ENCODE measurements at places on chromosomes 3 and 15.

DNA sequence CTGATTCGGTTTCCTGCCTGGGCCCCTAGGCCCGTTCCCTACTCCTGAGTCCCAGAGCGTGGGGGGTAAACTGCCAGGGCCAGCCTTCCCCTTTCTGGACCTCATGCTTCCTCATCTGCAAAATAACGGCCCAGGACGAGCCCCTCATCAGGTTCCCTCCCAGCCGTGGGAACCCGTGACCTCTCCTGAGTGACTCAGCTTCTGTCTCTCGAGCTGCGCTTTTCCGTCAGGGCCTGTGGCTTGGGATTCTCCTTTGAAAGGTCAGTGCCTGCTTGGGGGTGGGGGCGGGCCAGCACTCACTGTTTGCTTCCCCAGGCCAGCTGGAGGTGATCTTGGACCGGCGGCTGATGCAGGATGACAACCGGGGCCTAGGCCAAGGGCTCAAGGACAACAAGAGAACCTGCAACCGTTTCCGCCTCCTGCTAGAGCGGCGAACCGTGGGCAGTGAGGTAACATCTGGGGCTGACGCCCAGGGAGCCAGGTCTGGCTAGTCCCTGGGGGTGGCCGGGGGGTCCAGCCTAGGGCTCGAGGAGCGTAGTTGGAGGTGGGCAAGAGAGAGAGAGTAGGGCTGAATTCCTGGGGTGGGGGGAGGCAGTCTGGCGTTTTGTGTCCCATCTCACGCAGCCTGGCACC, 12.8 kb downstream of the MAN2A2 start:
- H3K4me3 ChIP-seq, result no peak overlapping the region
- no peaks in the 10 kb centered on the region for H3K4me1 ChIP-seq
- H3K36me3 ChIP-seq, result peaks cover 3% of the 10 kb centered on the region
- H3K27ac ChIP-seq, result no peak overlapping the region

DNA sequence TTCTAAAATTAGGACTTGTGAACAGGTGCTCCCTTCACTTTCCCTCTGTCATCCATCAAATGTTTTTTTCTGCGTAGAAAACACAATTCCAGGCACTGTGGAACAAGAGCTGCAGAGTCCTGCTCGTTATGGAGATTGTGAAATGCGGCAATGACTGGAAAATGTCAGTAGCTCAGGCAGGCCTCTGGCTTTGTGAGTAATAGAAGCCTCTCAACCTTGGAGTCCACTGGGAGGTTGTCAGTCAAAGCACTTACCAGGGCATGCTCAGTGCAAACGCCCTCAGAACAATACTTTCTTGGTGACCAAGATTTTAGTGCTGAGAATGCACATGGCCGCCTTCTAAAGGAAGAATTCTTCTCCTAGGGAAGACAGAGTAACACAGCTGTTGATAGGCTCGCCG, 26.7 kb upstream of the MED12L start:
- no peaks in the 10 kb centered on the region for H3K36me3 ChIP-seq
- H3K4me1 ChIP-seq, result no peaks in the 10 kb centered on the region
- no peak for DNase-seq

DNA sequence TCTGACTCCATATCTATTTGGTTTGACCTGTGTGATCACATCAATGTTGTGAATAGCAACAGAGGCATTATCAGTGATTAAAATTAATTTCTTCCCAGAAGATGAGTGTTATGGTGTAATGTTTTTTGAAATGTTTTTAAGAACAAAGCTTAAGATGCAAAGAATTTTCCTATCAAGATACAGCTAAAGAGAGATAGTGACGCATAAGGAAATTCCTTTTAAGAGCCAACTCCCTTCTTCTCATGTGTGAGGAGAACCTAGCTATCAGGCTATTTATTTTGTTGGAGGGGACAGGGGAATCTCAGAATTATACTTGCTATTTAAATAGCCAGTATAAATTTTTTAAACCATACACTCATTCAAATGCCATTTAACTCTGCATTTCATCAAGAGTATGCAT, 71.3 kb downstream of the COL8A1 start:
- no peak overlapping the region for H3K4me3 ChIP-seq
- DNase-seq, result no peak
- H3K4me1 ChIP-seq, result no peaks in the 10 kb centered on the region
- no peaks in the 10 kb centered on the region for H3K36me3 ChIP-seq
- H3K27me3 ChIP-seq, result no peaks in the 10 kb centered on the region

DNA sequence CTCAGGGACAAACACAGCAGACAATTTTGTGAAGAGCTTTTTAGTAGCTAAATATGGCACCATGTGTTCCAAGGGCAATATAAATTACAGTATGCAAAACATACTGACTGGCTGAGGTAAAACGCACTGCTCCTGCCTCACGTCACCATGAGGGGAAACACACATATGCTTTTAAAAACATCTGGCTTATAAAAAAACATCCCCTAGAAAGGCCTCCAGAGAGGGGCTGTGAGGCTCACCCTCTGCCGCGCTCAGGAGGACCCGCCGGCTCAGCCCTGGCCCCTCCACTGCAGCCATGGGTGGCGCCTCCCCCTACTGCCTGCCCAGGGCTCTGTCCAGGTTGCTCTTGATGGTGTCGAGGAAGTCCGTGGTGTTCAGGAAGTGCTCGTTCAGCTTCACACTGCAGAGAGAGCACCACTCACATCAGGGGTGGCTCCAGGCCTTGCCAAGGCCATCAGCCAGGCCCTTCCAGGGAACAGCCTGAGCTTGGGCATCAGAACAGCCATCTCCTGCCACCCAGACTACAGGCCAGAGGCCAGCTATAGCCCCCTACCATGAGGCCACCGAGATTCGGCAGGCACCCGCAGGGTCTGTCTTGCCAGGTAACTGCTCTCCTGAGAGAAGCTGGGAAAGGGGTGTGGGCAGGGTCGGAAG, 18.2 kb downstream of the IDH2 start:
- no peak overlapping the region for H3K4me3 ChIP-seq
- H3K27me3 ChIP-seq, result no peaks in the 10 kb centered on the region
- H3K4me1 ChIP-seq, result peaks cover 23% of the 10 kb centered on the region
- H3K27ac ChIP-seq, result peak overlapping the region; percentile 9
- H3K36me3 ChIP-seq, result no peaks in the 10 kb centered on the region

GRCh38 chr3:10400749-10401495, 80.0 kb upstream of the SEC13 start:
- peaks cover 31% of the 10 kb centered on the region for H3K4me1 ChIP-seq
- no peaks in the 10 kb centered on the region for H3K36me3 ChIP-seq
- no peak overlapping the region for H3K27ac ChIP-seq
- H3K27me3 ChIP-seq, result no peaks in the 10 kb centered on the region
- DNase-seq, result no peak
- no peak overlapping the region for H3K4me3 ChIP-seq

DNA sequence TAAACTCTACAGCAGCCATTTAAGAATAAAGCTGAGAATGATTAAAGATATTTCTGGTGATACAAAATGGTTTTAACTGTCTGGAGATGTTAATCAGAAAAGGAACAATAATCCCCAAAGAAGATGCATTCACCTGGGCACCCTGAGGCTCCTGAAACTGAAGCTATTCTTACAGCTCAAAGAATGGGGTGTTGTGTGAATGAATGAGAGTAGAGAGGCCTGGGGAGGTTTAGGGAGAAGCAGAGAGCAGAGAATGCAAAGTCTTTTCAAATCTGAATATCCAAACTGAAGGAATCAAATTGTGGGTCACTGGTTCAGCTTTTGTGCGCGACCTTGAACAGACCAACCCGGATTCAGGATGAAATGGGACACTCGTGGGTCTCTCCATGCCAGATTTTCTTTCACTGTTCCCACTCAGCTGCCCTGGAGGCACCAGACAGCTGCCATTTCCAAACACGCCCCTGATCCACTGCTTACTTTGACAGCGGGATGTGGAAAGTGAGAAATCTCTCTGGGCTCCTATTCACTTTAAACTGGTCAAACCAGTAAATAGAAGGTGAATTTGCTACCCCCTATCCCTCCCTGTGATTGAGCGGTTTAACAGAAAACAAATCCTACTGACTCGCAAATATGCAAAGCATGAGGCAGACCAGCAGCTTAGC, 485.5 kb upstream of the THBS1 start:
- H3K27ac ChIP-seq, result no peak overlapping the region
- no peaks in the 10 kb centered on the region for H3K27me3 ChIP-seq
- H3K36me3 ChIP-seq, result no peaks in the 10 kb centered on the region

DNA sequence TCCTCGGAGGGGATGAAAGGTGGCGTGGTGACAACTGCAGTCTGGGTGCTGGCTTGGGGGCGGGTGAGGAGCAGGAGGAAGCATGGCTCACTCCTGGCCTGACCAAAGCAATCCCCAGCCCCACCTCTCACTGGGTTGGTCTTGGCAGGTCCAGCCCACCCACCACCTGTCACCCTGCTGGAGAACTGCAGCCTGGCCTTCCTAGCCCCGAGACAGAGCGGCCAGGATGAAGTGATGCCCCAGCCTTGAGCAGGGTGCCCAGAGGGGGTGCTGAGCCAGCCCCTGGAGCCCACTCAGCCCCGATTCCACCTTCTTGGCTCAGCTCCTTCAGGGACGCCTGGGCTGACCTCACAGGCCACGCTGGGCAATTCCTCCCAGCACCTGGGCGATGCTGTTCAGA, 89.9 kb downstream of the IQSEC1 start:
- DNase-seq, result no peak
- peaks cover 31% of the 10 kb centered on the region for H3K4me1 ChIP-seq
- no peak overlapping the region for H3K4me3 ChIP-seq
- H3K36me3 ChIP-seq, result no peaks in the 10 kb centered on the region

All from MM.1S (cell line).